ENCODE measurements at places on chromosomes 2 and 18. TPM values are rescaled to one million over a fixed set of nuclear protein-coding genes. Genes with fewer than 3 reads are reported as not detected.

Gene SLC4A3
- total RNA-seq, result 339 TPM

DNA sequence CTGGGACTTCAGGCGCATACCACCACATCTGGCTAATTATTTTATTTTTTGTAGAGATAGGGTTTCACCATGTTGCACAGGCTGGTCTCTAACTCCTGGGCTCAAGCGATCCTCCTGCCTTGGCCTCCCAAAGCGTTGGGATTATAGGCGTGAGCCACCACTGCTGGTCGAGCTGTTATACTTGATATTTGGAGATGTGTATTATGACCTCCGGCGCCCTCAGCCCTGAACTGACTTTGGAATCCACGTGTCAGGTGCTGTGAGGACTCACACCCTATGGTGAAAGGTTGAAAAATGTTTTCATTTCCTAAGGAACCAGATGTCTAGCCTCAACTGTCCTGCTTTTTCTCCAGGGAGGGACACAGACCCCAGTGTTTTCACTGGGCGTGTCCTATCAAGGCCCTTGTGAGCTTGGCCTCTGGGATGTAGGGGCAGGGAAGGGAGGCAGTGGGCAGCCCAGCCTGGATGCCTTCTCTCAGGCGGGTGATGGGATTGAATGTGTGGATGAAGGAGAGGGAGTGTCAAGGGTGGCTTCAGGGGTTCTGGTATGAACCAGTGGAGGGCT, 56.4 kb upstream of the HAAO start:
- DNase-seq, result no peak

GRCh38 chr2:177756336-177756735, 316.2 kb downstream of the PDE11A start:
- DNase-seq, result no peak

Gene IL1RL1
- 5.2 TPM for total RNA-seq

DNA sequence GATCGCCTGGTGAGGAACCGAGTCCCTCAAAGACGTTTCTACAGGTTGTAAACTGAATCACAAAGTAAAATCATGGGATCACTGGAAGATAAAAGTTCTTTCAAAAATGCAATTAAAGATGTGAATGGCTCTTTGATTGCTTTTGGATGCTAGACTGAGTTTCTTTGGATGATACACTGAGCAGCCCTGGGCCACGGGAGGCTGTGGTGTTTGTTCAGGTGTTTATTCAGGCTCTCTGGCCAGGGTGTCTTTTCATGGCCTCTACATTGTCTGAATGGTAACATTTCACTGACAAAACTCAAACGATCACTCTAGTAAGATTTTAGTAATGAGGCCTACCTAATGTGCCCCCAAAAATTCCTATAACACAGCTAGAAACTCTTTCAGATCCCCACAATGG, 48.4 kb upstream of the SPATS2L start:
- no peak for DNase-seq

Gene IL1A
- total RNA-seq, result not detected

Gene ANKAR
- total RNA-seq, result 5.6 TPM

DNA sequence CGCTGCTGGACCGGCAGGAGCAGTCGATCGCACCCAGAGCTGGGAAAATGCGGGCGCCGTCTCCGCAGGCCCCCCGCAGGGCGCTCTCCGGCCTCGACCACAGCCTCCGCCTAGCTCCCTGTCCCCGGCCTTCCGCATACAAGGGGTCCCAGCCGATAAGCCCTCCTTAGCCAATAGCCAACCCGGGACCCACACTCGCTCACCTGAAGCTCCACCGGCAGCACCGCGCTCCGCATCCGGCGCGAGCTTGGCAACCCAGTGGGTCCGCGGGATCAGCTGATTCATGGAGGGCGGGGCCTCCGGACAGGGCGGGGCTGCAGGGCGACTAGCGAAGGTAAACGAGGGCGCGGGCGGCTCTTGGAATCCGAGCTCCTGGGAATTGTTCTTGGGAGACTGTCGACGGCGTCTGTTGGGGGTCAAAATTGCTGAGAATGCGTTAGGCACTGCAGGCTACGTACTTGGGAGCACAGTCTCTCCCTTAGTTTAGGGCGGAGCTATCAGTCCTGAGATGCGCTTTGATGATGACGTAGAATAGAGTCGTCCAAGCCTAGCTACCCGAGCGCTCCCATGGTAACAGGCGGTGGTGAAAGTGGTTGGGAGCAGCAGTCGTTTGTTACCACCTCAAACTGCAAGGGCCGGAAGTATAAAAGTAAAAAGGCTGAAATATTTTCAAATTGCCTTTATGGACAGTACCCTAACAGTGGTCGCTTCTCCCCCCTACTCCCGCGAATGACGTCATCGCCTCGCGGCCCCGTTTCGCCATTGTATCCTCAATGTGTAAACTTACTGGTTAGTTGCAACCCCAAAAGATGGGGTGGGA, at the start of gene ALS2:
TSS of gene ALS2 (minus strand) at position 260 of the 820 bp plus-strand sequence. CDS start 12,048 bp downstream, outside the sequence.
- peak; percentile 98 for DNase-seq

GRCh38 chr2:120029672-120030640, 17.1 kb downstream of the EPB41L5 start:
- no peak for DNase-seq

DNA sequence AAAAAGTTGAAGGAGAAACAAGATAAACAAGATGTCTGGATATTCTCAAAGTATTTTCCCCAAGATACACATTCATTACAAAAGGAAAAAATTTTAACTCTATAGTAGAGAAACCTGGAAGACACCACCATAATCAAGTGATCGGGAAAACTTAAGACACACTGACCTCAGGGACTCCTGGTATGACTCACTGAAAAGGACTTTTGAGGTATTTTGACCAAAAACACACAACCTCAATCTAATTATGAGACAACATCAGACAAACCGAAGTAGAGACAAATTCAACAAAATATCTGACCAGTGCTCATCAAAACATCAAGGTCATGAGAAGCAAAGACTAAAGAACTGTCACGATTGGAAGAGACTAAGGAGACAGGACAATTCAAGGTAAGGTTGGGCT, 34.7 kb downstream of the LPIN2 start:
- DNase-seq, result no peak

Gene CD28
- total RNA-seq, result 0.67 TPM

Gene REG3G
- not detected for total RNA-seq

DNA sequence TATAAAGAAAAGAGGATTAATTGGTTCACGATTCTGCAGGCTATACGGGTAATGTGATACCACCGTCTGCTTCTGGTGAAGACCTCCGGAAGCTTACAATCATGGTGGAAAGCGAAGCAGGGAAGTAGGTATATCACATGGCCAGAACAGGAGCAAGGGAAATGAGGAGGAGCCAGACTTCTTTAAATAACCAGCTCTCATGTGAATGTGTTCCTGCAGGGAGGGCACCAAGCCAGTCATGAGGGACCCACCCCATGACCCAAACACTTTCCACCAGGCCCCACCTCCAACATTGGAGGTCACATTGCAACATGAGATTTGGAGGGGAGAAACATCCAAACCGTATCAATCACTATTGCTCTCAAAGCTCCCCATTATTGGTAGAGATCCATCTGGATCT, 61.8 kb downstream of the EFEMP1 start:
- DNase-seq, result no peak

- no peak for DNase-seq
These were observed 60.9 kb upstream of the IL1R1 start for GRCh38 chr2:102081606-102082005.

GRCh38 chr2:174333017-174333371, 1.8 kb upstream of the SP9 start:
- DNase-seq, result no peak

DNA sequence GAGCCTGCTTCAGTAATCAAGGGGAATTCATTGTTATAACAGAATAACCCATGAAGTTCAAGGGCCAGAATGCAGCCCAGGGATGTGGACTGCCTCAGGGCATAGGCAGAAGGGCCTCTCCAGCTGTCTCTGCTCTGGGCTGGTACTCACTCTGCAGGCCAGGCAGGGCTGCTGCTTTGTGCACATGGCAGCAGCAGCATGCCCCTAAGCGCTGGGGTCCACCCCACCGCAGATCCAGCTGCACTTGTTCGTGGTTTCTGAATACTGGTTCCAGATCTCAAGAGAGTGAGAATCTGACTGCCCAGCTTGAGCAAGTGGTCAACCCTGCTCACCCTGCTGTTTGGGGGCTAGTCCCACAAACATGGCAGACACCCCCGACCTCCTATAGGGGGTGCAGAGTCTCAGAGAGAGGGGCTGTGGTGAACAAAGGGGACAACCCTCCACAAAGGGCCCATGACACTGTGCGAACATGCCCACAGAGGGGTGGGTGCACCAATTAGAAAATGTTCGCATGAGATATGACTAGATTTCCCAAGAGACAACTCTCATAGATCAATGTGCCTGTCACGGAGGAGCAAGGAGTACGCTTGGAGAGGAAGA, 87.3 kb downstream of the ACTR3 start:
- no peak for DNase-seq

DNA sequence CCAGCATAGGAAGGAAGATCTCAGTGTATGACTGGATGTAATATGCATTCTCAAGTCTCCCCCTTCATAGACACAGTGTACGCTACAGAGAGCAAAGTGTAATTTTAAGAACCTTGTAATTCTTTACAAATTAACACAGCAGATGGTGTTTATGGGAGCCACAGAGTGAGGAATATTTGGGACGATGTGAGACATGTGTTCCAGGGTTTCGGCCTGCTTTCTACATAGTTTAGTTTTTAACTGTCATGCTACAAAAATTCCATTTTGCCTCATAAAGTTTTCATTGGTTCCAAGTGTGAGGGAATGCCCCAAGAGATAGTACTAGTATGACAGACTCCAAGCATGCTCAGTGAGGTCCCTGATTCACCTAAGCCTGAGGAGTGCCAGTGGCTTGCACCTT, 76.2 kb upstream of the LRRTM1 start:
- DNase-seq, result no peak

Gene COQ10B
- total RNA-seq, result 32.5 TPM

- DNase-seq, result no peak
These were observed 297.7 kb upstream of the DOK6 start for GRCh38 chr18:69102959-69103358.

DNA sequence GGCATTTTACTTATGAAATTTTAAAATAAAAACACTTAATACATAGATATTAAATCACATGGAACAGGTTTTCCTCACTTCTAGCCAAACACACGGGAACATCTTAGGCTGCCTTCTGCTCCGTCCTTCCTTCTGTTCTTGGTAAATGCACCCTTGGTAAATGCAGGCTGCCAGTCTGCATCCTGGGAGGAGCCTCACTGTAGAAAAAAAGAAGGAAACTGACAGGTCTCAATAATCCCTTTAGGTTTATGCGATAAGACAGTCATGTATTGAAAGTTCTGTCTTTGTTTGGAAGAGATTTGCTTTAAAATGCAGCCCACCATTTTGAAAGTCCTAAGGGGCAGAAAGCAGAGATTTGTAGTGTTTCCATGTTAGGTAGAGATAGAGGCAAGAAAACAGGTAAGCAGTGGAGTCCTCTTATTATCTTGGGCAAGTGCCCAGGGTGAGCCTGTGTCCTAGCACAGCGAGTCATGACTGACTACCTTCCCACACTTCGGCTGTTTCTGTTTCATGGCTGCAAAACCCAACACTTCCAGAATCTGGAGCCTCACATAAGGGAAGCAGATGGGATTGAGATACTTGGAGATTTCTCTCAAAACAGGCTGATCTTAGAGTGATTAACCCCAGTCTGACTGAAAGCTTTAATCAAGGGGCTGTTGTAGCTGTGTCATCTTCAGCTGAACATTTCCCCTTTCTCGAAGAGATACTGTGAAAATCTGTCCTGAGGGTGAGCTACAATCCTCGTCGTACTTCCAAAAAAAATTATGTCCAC, 131.4 kb upstream of the MAP3K20 start:
- no peak for DNase-seq

DNA sequence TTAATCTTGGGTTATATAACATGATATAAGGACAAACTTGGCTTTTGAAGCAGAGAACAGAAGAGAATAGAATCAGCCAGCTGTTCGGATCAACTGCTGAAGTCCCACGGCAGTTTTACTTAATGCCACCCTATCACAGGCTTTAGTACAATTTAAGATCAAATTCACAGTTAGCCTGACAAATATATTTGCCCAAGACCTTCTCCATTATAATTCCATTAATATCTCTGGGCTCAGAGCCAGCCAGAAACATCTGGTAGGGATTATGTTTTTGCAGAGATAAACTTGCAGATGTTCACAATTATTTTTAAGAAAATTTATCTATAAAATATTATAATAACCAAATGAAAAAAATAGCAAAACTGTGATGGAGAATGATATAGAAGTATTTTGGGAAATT, 381.4 kb downstream of the RAD51AP2 start:
- DNase-seq, result no peak

Gene OTOS
- not detected for total RNA-seq

- DNase-seq, result no peak
These were observed 132.1 kb upstream of the DLGAP1 start for GRCh38 chr18:4587204-4587603.

Gene RAB6C
- total RNA-seq, result not detected

Gene KLHL14
- not detected for total RNA-seq

- no peak for DNase-seq
These were observed 122.8 kb upstream of the SH3BP4 start for GRCh38 chr2:234829074-234829455.

DNA sequence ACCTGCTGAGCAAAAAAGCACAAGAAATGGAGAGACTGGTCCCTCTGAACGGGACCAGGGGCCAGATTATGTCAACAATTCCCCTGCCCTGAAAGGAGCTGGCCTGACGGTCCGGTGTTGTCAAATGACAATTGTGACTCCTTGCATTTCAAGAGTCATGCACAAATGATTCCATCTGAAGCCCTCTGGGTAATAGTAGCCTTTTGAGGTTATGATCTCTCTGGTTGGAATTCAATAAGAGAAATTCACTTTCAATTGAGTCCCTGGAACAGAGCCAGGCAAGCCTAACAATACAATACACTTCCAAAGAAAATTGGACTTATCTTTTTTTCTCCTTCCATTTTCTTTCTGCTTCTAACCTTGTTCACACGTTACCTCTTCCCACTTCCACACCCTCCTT, 116.9 kb downstream of the C1D start:
- DNase-seq, result no peak
